ENCODE measurements at places on chromosomes 1 and 21.

DNA sequence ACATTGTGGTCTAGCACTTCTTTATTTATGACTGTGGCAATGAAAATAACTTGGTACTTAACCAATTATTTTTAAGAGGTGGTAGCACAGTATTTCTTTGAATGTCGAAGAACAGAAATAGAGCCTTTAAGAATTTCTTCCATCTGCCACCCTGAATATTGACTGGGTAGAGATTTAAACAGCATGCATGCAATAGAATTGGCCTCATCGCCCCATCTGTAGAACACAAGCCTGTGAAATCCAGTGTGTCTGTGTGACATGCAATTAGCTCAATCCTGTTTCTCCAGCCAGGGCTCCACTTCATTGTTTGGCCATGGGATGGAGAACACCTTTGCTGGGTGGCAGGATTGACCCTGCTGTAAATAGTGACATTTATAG is 17.1 kb upstream of the KLHDC8A start:
- H3K27me3 ChIP-seq, result no peaks in the 10 kb centered on the region
- no peak overlapping the region for H3K27ac ChIP-seq
- no peak overlapping the region for H3K4me3 ChIP-seq
- H3K4me1 ChIP-seq, result 0 out of 2 replicates have a peak, but pooled peaks cover 7% of the 10 kb centered on the region

GRCh38 chr1:94892604-94893254 is 34.2 kb downstream of the CNN3 start:
- peaks cover 6% of the 10 kb centered on the region for H3K4me1 ChIP-seq
- H3K27me3 ChIP-seq, result no peaks in the 10 kb centered on the region
- no peaks in the 10 kb centered on the region for H3K36me3 ChIP-seq
- H3K4me3 ChIP-seq, result no peak overlapping the region
- DNase-seq, result no peak

GRCh38 chr1:59699227-59699847 is 115.4 kb upstream of the HOOK1 start:
- no peaks in the 10 kb centered on the region for H3K36me3 ChIP-seq
- H3K27ac ChIP-seq, result no peak overlapping the region
- no peaks in the 10 kb centered on the region for H3K27me3 ChIP-seq
- peak; percentile 11 for DNase-seq

- no peaks in the 10 kb centered on the region for H3K4me1 ChIP-seq
- H3K27me3 ChIP-seq, result no peaks in the 10 kb centered on the region
- no peak overlapping the region for H3K4me3 ChIP-seq
These were observed 144.7 kb upstream of the SPATA6 start for GRCh38 chr1:48616710-48617109.

DNA sequence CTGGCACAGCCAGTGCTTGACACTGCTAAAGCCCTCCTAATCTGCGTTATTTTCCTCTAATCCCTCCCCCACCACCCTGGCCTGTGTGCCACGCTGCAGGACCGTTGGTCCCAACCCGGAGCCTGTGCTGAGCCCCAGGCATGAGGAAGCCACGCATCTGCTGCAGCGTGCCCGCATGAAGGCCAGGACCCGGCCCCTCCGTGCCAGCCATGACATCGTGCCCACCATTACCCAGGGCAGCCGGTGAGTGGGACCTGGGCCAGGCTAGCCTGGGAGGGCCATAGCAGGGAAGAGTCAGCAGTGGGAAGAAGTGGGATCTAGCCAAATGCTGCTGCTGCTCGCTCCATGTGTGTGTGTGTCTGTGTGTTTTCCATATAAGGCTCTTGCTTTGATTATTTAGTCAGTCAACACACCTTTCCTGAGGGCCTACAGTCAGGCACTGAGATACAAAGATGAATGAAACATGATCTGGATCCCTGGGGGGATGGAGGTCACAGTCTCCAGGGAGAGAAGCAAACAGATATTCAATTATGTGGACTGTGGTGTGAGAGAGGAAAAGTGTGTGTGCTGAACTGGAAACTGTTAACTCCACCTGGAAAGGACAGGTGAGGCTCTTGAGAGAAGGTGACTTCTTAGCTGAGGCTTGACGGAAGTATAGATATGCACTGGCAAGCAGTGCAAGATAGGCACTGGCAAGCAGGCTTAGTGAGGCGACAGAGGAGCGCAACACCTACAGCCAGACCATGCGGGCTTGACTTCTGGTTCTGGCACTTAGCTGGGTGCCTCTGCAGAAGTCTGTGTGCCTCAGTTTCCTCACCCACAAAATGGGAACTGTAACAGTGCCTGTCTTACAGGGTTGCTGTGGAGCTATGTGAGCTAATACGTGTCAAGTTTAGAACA is 15.9 kb downstream of the KIAA1614 start:
- H3K4me3 ChIP-seq, result no peak overlapping the region
- H3K4me1 ChIP-seq, result peaks cover 23% of the 10 kb centered on the region
- no peak overlapping the region for H3K27ac ChIP-seq
- no peaks in the 10 kb centered on the region for H3K27me3 ChIP-seq
- H3K36me3 ChIP-seq, result no peaks in the 10 kb centered on the region
- DNase-seq, result no peak

DNA sequence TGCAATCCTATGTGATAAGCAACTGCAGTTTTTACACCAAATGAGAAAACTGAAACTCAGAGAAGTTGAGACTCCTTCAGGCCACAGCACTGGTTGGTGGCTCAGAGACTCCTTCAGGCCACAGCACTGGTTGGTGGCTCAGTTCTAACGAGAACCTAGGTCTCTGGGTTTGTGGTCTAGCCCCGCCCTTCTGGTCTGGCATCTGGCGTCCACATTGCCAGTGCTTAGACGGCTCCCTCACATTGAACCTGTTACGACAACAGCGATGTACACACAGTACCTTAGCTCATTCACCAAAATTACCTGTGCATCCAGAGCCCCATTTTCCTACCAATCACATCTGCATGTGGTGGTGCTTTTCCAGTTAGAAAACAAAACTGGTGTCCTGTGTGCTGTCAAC is 66.1 kb downstream of the NID1 start:
- H3K36me3 ChIP-seq, result peaks cover 2% of the 10 kb centered on the region
- H3K4me1 ChIP-seq, result peaks cover 18% of the 10 kb centered on the region
- no peak overlapping the region for H3K4me3 ChIP-seq

GRCh38 chr1:220149742-220150141 is 55.8 kb downstream of the IARS2 start:
- no peaks in the 10 kb centered on the region for H3K4me1 ChIP-seq
- H3K4me3 ChIP-seq, result no peak overlapping the region
- no peak overlapping the region for H3K27ac ChIP-seq
- H3K36me3 ChIP-seq, result no peaks in the 10 kb centered on the region
- H3K27me3 ChIP-seq, result no peaks in the 10 kb centered on the region
- no peak for DNase-seq

DNA sequence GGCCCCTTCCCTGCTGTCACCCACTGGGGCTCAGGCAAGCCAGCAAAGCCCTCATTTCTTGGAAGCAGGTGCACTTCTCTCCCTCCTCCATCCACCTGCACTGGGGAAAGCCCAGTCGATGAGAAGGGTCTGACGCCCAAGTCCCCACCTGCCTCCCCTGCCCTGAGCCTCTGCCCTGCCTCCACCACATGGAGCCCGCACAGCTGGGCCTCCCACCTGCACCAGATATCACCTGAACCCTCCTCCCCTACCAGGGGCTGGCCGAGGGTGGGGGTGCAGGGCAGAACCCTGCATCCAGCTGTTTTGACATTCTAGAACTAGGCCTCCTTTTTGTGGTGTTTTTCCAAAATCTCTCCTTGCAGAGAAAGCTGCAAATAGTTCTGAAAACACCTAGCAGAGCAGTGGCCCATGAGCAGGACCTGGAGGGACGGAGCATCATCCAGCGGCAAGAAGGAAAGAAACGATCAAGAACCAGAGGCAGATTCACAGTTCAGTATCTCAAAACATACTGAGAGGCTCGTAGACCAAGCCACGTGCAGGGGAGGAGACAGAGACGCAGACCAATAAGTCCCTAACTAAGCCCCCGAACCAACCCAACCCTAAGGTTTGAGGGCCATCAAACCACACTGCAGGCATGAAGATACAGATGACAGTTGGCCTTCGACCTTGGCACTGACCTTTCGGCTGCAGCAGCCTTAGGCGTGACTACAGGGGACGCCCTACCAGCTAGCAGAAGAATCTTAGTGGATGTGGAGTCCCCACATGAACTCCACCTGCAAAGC is 16.7 kb downstream of the CHD5 start:
- H3K36me3 ChIP-seq, result no peaks in the 10 kb centered on the region
- 0 out of 2 replicates have a peak, but pooled peaks cover 1% of the 10 kb centered on the region for H3K4me1 ChIP-seq
- no peak for DNase-seq
- no peak overlapping the region for H3K27ac ChIP-seq

- DNase-seq, result no peak
- H3K4me1 ChIP-seq, result no peaks in the 10 kb centered on the region
- no peak overlapping the region for H3K4me3 ChIP-seq
- H3K27ac ChIP-seq, result no peak overlapping the region
- no peaks in the 10 kb centered on the region for H3K36me3 ChIP-seq
These were observed 41.2 kb downstream of the OPRD1 start for GRCh38 chr1:28853093-28853742.

DNA sequence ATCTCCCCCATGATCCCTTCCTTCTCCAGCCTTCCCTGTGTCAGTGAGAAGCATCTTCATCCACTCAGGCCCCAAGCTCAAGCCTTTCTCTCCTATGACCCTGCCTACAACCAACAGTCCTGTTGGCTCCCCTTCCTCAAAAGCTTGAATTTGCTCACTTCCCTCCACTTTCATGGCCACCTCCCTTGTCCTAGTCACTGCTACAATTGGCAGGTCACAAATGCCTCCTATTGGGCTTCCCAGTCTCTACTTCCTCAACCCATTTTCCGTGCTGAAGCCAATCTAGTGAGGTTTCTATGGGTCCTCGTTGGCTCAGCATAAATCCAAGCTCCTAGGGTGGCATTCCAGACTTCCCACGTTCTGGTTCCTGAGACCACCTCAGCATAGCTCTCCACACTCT is 40.2 kb upstream of the SLC6A9 start:
- no peaks in the 10 kb centered on the region for H3K36me3 ChIP-seq
- no peak for DNase-seq
- H3K27ac ChIP-seq, result no peak overlapping the region
- H3K27me3 ChIP-seq, result no peaks in the 10 kb centered on the region

DNA sequence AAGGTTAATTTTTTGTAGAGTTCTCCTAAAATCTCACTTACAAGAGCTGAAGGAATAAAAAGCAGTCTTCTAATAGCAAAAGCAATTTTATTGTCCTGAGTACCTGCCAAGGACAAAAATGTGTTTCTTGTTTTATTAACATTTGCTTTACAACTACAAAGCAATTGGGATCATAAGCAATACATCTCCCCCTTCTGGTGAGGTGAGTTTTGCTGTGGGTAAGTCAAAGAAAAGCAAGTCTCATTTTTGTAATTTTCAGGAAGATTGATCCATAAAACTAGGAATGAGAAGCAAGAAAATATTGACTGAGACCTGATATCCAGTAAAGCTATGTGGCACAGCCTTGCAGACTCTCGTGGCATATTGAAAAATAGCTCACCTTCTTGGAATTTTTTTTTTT is 2162.7 kb downstream of the NCAM2 start:
- no peaks in the 10 kb centered on the region for H3K4me1 ChIP-seq
- H3K36me3 ChIP-seq, result no peaks in the 10 kb centered on the region
- H3K4me3 ChIP-seq, result no peak overlapping the region
- H3K27ac ChIP-seq, result no peak overlapping the region
- DNase-seq, result no peak

- H3K27ac ChIP-seq, result peak within 1 kb of the TSS; percentile 26
- H3K27me3 ChIP-seq, result no peaks in the 10 kb centered on the region
- no peaks in the 10 kb centered on the region for H3K36me3 ChIP-seq
These were observed at the start of gene SELENON for GRCh38 chr1:25799935-25800702. SELENON (plus strand) TSS chr1:25800193; CDS start chr1:25800231, 38 bp downstream.

- H3K36me3 ChIP-seq, result no peaks in the 10 kb centered on the region
- H3K27ac ChIP-seq, result no peak overlapping the region
- H3K4me1 ChIP-seq, result no peaks in the 10 kb centered on the region
- no peak overlapping the region for H3K4me3 ChIP-seq
These were observed 118.2 kb downstream of the RRAGC start for GRCh38 chr1:38741341-38741740.

- DNase-seq, result no peak
- H3K27ac ChIP-seq, result no peak overlapping the region
- no peaks in the 10 kb centered on the region for H3K27me3 ChIP-seq
- no peaks in the 10 kb centered on the region for H3K36me3 ChIP-seq
- H3K4me1 ChIP-seq, result peaks cover 5% of the 10 kb centered on the region
- no peak overlapping the region for H3K4me3 ChIP-seq
These were observed 84.5 kb downstream of the UCHL5 start for GRCh38 chr1:192974701-192975100.

DNA sequence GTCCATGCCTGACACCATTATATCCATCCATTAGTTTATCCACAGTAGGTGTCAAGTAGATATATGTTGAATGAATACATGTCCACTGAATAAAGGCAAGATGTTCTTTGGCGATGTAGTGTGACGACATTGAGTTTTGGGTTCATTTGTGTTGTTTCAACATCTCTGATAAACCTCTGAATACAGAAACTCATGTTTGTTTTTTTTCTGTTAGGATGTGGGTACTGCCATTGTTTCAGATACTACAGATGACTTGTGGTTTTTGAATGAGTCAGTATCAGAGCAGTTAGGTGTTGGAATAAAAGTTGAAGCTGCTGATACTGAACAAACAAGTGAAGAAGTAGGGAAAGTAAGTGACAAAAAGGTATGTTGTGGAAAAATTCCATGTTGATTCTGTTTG is 28.1 kb downstream of the MDM4 start:
- peaks cover 3% of the 10 kb centered on the region for H3K36me3 ChIP-seq
- DNase-seq, result no peak
- no peaks in the 10 kb centered on the region for H3K27me3 ChIP-seq
- H3K4me3 ChIP-seq, result no peak overlapping the region
- H3K27ac ChIP-seq, result no peak overlapping the region

DNA sequence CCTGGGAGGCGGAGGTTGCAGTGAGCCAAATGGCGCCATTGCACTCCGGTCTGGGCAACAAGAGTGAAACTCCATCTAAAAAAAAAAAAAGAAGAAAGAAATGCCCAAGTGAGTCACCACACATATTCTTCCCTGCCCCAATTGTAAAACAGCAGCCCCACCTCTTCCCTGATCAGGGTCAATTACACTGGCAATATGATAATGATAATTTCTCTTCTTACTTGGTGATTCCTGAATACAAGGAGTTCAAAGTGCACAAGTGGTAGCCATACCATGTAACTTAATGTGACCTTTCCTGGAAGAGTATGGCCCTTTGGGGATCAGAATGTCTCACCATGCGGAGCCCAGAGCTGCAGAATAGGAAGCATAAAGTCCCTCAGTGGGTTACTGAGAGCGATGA is 11.8 kb upstream of the CGN start:
- no peak overlapping the region for H3K27ac ChIP-seq
- no peaks in the 10 kb centered on the region for H3K36me3 ChIP-seq
- H3K27me3 ChIP-seq, result no peaks in the 10 kb centered on the region

GRCh38 chr21:38929142-38929541 is 123.4 kb downstream of the ETS2 start:
- H3K4me1 ChIP-seq, result 0 out of 2 replicates have a peak, but pooled peaks cover 3% of the 10 kb centered on the region
- H3K27ac ChIP-seq, result no peak overlapping the region
- no peaks in the 10 kb centered on the region for H3K36me3 ChIP-seq
- no peak overlapping the region for H3K4me3 ChIP-seq
- no peak for DNase-seq

All from Caco-2 (cell line).